Tibial nerve (tissue), 4 donors: ENCODE measurements at places on chromosomes 3 and 15. TPM values are rescaled to one million over a fixed set of nuclear protein-coding genes. Genes with fewer than 3 reads are reported as not detected.

The TM4SF18 gene
- 6.3 TPM for total RNA-seq

- DNase-seq = no peak
These were observed 583.1 kb upstream of the CFAP20DC start for GRCh38 chr3:59632760-59633573.

- DNase-seq = no peak
These were observed 26.4 kb upstream of the SCN10A start for GRCh38 chr3:38842266-38842965.

The PTPN9 gene
- 26.9 TPM for total RNA-seq

The TICRR gene
- not detected for total RNA-seq

GRCh38 chr3:44685128-44685800, 27.2 kb upstream of the ZNF502 start:
- peak; percentile 16 for DNase-seq

The VWA5B2 gene
- total RNA-seq = 1.8 TPM

- DNase-seq = no peak
These were observed 82.9 kb downstream of the HES1 start for GRCh38 chr3:194218646-194219453.

DNA sequence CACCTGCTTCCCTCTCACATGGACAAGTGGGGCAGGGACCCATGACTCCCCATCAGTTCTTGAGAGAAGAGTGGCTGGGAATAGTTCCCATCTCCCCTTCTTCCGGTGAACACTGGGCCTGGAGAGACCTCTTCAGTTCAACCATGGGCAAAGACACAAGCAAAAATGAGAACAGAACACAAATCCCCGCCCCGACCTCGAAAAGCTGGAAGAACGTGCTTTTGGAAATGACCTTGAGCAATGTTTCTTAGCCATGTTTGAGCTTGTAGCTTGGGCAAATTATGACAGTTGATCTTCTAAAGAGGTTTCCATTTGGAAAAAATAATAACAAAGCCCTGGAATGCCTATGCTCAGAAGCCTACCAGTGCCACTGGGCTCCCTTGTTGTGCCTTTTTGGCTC, 59.0 kb downstream of the FAM174B start:
- no peak for DNase-seq

DNA sequence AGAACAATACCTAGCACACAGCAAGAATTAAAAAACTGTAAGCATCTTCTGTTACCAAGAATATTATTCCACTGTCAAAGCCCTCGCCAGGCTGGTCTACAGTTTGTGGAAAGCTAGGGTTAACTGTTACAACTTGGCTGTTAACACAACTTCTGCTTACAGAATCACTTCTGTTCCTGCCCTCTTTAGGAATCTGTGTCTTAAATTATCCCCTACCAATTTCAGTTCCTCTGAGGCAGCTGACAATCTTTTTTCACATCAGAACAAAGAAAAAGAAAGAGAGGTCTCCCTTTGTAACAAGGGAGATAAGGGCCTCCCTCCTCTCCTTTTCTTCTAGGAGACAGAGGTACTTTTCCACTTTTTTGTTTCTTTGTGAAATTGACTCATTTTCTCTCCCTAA, 188.9 kb downstream of the FMN1 start:
- DNase-seq = no peak

DNA sequence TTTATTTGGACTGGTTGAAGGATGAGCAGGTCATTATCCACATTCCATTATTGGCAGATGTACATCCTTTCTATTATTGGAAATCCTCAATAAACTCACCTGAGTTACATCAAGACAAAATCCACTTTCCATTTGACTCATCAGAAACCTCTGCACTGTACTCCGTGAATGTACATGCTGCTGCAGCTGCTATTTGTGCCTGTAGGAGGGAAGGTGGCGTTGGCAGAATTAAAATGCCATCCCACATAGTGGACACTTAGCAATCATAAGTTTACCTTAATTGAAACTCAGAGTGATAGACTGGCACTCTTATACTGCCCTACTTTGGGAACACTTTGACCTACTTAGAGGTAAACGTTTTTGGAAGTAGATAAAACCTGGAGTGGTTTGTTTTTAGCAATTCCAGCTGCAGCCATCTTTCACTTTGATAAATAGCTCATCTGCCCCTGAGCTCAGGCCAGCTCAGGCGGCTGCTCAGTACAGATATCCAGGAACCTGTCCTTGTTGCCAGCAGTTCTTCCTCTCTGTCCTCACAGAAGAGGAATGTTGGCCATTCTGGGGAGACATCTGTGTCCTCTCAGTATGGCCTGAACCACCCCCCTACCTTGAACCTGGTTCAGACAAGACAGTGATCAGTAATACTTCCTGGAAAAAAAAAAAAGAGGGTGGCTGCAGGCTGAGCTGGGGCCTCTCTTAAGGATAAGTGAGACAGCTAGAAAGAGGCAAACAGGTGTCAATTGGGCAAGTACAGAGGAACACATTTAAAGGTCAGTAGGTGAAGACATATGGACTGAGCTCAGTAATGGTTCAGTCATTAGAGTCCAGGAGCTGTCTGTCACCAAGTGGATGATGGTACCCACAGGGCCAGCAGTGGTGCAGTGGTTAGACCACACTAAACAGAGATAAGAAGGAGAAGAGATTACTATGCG, 153.4 kb upstream of the UMPS start:
- DNase-seq = no peak

The MUC20 gene
- total RNA-seq = 33.1 TPM

The CHST2 gene
- 33.7 TPM for total RNA-seq

The HRH1 gene
- 20.3 TPM for total RNA-seq

The PRR23C gene
- total RNA-seq = not detected

- no peak for DNase-seq
These were observed 28.1 kb upstream of the CD200R1L start for GRCh38 chr3:112874725-112875124.

DNA sequence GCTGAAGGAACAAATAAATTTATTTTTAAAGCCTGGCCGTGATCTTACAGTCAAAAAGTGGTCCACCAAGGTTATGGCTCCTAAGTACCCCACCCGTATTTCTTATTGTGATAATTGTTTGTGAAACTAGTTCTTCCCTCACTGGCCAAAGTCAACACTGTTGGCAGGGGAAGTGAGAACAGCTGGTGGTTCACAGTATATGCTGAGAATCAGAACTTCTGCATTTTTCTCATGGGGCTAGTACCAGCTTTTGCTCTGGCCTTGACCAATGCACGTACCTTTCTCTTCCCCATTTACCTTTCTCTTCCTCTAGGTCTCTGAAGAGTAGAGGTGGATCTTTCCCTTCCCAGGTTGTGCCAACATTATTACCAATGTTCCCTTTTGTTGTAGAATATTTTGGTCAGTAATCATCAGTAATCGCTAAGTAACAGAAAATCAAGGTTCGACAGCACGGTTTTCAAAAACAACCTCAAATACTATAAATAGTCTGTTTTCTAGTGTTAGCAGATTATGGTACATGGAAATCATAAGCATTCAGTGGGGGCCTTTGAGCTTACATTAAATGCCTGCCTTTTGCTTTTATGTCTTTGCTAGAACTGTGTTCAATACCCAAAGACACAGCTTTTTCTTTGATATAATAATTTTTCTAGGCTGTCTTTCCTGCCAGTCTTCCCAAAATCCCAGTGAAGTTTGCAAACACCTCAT, 268.0 kb downstream of the LPP start:
- DNase-seq = no peak

DNA sequence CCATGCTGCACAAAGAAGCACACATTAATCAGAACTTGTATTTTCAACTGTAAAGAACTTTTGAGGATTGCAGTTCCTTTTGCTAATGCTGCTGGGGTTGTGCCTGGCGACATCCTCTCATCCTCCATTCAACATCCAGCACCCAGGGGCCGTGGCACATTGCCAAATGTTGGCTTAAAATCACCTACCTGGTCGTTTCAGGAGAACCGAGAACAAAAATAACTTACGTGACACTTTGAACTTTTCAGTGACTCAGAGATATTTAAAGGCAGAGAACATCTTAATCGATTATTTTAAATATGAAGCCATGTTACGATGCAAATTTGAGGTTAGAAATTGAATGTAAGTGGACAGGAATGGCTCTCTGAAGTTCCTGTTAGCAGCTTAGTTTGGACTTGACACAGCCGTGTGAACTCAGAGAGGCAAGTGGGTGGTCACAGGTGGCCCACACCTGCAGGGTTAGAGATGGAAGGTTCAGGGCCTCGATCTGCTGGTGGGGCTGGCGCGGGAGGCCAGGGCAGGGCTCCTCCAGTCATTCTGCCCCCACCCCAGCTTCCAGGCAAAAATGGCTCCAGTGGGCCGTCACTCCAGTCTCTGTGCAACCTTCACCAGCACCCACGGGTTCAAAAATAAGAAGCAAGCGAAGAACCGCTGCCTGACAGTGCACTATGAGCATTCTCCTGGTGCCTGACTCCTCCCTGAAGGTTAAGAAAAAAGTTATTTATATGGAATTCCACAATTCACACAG, 12.2 kb downstream of the LRRK1 start:
- DNase-seq = no peak

GRCh38 chr15:70418943-70419342, 321.2 kb upstream of the TLE3 start:
- DNase-seq = no peak

The CEMIP gene
- total RNA-seq = 0.21 TPM

- DNase-seq = no peak
These were observed 323.3 kb downstream of the CTNNB1 start for GRCh38 chr3:41522612-41523011.

DNA sequence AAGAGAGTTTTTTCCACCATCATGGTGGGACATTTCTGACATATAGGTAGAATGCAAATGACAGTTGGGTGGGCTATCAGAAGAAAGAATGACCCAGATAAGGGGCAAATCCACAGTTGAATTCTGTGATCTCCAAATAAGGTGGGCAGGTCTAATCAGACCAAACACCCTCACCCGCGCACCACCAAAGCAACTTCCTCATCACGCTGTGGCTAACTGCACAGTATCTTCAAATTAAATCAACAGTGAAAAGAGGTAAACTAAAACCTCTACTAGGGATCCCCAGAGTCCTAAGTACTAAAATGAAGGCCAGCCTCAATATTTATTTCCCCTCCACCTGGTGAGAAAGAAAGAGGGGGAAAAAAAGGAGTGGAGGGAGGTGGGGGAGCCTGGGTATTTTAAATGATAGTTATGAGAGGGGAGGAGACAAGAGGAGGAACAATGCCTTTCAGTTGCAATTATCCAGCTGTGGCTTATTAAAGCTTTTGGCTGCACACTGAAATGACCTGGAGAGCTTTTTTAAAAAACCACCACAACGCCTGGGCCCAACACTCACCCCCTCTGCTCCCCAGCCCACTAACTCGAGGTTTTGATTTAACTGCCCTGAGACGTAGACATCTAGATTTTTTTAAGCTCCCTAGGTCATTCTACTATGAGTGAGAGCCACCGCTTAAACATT, 61.0 kb downstream of the LRIG1 start:
- DNase-seq = no peak
